Activated CD4-positive, alpha-beta T cell treated with anti-CD3 and anti-CD28 coated beads, Interleukin-2, amount 10 ng/mL, durations not matched to agents 24 days and 14 days (primary cell): ENCODE measurements at places on chromosomes 3 and 15. TPM values are rescaled to one million over a fixed set of nuclear protein-coding genes. Genes with fewer than 3 reads are reported as not detected.
A peak's percentile ranks its signal among the peaks of the same experiment; 100 is the strongest.

PSTPIP1 gene
- 182 and 186 TPM in 2 replicates for total RNA-seq

RTP1 gene
- not detected in 2 replicates for total RNA-seq

TRIM42 gene
- not detected in 2 replicates for total RNA-seq

LYZL4 gene
- not detected in 2 replicates for total RNA-seq

GASK1A gene
- not detected in 2 replicates for total RNA-seq

ASTE1 gene
- 8.7 and 9.5 TPM in 2 replicates for total RNA-seq

C3orf49 gene
- total RNA-seq: not detected in 2 replicates

SAMD7 gene
- not detected in 2 replicates for total RNA-seq

CADPS gene
- total RNA-seq: not detected in 2 replicates

DNA sequence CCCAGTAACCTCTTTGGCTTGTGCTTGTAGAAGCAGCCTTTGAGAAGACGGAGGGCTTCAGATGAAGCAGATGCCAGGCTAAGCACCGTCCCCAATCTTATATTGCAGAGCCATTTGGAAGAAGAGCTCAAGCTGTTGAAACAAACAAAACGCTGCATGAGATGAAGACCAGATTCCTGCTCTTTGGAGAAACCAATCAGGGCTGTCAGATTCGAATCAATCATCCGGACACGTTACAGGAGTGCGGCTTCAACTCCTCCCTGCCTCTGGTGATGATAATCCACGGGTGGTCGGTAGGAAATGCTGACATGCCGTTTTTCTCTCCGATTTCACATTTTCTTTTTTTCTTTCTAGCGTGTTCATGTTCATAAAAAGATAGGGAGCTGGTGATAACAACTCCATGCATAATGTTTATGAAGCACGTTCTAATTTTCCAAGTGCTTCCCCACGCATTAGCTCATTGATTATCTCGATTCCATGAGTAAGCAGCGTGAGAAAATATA, 106.5 kb downstream of the LIPC start:
- no peak overlapping the region for H3K4me3 ChIP-seq
- H3K27me3 ChIP-seq: peaks cover 8% of the 10 kb centered on the region
- no peak for DNase-seq
- peaks cover 20% of the 10 kb centered on the region for H3K4me1 ChIP-seq

GRCh38 chr3:27456554-27456953, 27.6 kb downstream of the SLC4A7 start:
- DNase-seq: no peak
- H3K4me1 ChIP-seq: peaks cover 22% of the 10 kb centered on the region
- no peak overlapping the region for H3K27ac ChIP-seq
- H3K4me3 ChIP-seq: no peak overlapping the region
- no peaks in the 10 kb centered on the region for H3K27me3 ChIP-seq

DNA sequence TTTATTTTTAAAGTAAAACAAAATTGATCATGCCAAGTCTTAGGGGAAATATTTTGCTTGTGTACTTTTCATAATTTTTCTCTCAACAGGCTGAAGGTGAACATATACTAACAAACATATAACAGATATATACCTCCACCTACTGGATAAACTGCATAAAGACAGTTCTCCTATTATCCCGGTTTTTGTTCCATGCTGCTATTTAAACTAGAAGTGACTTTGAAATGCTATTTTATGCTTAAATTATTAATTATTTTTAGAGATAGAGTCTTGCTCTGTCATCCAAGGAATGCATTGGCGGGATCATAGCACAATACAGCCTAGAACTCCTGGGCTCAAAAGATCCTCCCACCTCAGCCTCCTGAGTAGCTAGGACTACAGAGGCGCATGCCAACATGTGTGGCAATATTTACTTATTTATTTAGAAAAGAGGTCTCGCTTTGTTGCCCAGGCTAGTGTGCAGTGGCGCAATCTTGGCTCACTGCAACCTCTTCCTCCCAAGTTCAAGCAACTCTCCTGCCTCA, 49.8 kb downstream of the ST3GAL6 start:
- H3K36me3 ChIP-seq: no peaks in the 10 kb centered on the region
- no peaks in the 10 kb centered on the region for H3K27me3 ChIP-seq
- peaks cover 2% of the 10 kb centered on the region for H3K4me1 ChIP-seq
- no peak overlapping the region for H3K27ac ChIP-seq

DNA sequence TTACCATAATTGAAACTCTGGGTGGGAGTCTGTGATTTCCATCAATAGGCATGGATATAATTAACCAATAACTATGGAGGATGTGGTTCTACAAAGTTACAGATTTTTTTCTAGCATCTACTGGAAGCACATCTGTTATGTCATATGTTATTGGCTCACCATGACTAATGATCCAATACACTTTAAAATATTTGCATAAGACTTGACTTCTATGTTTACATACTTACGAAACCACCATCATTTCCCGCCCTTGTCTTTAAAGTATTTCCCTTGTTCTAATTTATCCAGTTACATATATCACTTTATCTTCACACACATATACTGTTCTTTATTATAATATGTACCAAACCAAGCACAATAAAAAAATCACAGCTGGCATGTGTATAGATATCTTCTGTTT, 380.3 kb upstream of the CBLB start:
- no peak for DNase-seq
- no peaks in the 10 kb centered on the region for H3K27me3 ChIP-seq
- peaks cover 16% of the 10 kb centered on the region for H3K4me1 ChIP-seq
- no peak overlapping the region for H3K4me3 ChIP-seq
- H3K36me3 ChIP-seq: peaks cover 27% of the 10 kb centered on the region
- no peak overlapping the region for H3K27ac ChIP-seq

DNA sequence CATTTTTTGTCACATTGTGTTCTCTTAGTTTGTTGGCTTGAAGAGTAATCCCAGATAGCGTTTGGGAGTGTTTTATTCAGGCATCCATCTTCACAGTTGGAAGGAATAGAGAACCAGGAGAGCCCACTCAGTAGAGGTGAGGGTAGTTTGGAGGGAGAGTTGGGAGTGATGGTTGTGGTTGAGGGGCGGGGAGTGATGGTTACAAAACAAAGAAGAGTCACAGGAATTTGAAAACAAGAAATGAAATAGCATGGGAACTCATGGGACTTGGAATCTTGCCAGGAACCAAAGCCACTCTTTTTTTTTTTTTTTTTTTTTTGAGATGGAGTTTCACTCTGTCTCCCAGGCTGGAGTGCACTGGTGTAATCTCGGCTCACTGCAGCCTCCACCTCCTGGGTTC, 36.3 kb downstream of the DUT start:
- no peak overlapping the region for H3K4me3 ChIP-seq
- no peaks in the 10 kb centered on the region for H3K36me3 ChIP-seq
- peaks cover 12% of the 10 kb centered on the region for H3K27me3 ChIP-seq

DNA sequence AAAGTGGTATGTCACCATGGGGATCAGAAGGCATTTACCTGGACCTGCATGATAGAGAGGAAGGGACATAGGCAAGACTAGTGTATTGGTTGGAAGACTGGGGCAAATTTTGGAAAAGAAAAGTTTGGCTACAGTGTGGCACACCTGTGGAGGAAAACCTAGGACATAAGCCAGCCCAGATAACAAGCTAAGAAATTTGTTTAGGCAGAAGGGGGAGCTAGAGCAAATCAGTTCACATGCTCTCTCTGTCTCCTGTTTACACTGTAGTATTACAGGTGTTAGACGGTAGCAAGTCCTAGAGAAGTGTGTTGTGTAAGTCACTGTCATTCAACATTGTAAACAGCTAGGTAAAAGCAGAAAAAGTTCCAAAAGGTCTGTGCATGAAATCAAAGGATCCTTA, 11.9 kb upstream of the ALDH1A2 start:
- DNase-seq: no peak
- no peak overlapping the region for H3K4me3 ChIP-seq
- H3K4me1 ChIP-seq: no peaks in the 10 kb centered on the region

DNA sequence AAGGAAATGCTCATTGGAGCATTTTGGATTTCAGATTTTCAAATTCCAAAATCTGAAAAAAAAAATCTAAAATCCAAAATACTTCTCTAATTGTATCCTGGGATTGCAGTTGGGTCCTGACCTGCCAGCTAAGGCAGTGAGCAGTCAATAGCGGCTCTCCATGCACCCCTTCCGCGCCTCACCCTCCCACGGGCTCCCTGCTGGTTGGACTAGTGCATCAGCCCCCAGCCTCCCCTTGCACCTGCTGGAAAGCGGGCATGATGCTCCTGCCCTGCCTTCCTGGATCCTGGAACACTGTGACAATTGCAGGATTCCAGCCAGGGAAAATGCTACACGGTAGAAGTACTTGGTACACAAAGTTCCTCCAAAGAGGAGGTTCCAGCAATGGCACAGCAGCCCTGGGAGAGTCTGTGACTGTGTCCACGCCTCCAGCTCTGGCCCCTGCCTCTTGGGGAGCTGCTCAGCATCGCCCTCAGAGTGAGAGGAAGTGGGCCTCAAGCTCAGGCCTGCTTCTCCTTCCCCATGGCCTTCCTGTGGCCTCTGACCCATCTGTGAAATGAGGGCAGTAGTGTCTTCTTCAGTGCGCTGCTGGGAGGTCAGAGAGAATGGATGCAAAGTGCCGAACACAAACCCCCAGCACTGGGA, 39.5 kb upstream of the CHRNB4 start:
- H3K27ac ChIP-seq: no peak overlapping the region
- no peak for DNase-seq
- H3K4me1 ChIP-seq: no peaks in the 10 kb centered on the region

GRCh38 chr3:16670191-16670590, 65.0 kb upstream of the DAZL start:
- H3K27ac ChIP-seq: no peak overlapping the region
- no peaks in the 10 kb centered on the region for H3K4me1 ChIP-seq
- H3K36me3 ChIP-seq: no peaks in the 10 kb centered on the region
- H3K4me3 ChIP-seq: no peak overlapping the region

DNA sequence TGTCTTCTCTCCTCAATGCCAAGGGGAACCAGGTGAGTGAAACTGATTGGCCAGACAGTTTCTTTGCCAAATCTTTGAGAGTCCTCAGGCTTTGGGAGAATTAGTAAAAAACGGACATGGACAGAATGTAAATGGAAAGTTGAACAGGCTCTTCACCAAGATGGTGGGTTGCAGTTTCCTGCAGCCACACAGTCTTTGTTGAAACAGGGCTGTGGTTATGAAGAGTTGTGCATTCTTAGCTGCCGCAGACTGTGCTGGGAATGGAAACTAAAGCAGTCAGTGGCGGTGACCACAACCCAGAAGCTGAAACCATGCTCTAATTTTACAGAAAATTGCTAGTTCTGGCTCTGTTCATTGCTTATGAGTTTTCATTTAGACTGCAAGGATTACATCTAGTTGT, 42.1 kb upstream of the TASOR start:
- H3K27ac ChIP-seq: peak overlapping the region; percentile 79
- H3K4me3 ChIP-seq: peak overlapping the region; percentile 79
- DNase-seq: peak; percentile 92
- peaks cover 52% of the 10 kb centered on the region for H3K4me1 ChIP-seq

- H3K4me1 ChIP-seq: no peaks in the 10 kb centered on the region
- DNase-seq: peak; percentile 36
- no peaks in the 10 kb centered on the region for H3K27me3 ChIP-seq
- H3K36me3 ChIP-seq: no peaks in the 10 kb centered on the region
- no peak overlapping the region for H3K27ac ChIP-seq
- no peak overlapping the region for H3K4me3 ChIP-seq
These were observed 94.9 kb downstream of the MEX3B start for GRCh38 chr15:81950841-81951414.

GRCh38 chr3:183560607-183561006, 5.1 kb upstream of the KLHL6 start:
- peak; percentile 80 for DNase-seq
- H3K4me3 ChIP-seq: no peak overlapping the region
- H3K36me3 ChIP-seq: no peaks in the 10 kb centered on the region
- H3K27me3 ChIP-seq: no peaks in the 10 kb centered on the region

DNA sequence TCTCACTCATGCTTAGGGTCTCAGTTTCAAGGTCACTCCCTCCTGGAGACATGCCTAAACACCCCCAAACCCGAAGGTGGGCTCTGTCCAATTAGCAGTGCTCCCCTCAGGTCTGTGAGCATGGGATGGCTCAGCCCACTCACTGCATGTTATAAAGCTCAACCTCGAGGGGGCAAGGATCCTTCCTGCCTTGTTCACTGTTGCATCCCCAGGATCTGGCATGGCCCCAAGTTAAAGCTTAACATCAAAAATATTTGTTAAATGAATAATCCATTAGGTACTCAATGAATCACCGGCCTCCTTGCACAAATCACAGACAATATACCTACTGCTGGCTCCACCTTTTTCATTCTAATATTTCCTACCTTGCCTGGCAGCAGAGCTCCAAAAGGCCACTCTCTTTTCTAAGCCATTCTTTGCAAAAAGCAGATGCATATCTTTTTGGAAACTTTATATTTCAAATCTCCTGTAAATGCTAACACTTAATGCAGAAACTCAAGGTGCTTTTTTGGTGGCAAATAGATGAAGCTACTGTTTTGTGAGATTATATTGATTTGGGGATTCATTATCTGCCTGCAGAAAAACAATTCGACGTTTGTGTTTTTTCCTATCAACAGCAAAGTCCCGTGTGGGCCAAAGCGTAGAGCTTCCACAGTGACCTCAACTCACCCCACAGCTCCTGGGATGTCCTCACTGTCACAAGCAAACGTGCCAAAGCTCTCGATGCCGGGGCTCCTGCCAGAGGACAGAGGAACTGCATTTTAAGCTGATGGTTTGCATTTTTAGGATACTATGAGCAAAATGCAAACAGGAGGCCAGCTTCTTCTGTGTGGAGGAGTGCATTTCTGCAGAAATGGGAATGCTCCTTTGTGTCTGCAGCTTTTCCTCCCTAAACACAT, 35.4 kb downstream of the PCOLCE2 start:
- no peaks in the 10 kb centered on the region for H3K36me3 ChIP-seq
- no peak overlapping the region for H3K27ac ChIP-seq
- no peak overlapping the region for H3K4me3 ChIP-seq
- H3K4me1 ChIP-seq: no peaks in the 10 kb centered on the region

GRCh38 chr3:10757021-10757820, 58.8 kb upstream of the SLC6A11 start:
- no peak for DNase-seq
- H3K27me3 ChIP-seq: peaks cover 13% of the 10 kb centered on the region
- peaks cover 3% of the 10 kb centered on the region for H3K4me1 ChIP-seq
- H3K36me3 ChIP-seq: no peaks in the 10 kb centered on the region

DNA sequence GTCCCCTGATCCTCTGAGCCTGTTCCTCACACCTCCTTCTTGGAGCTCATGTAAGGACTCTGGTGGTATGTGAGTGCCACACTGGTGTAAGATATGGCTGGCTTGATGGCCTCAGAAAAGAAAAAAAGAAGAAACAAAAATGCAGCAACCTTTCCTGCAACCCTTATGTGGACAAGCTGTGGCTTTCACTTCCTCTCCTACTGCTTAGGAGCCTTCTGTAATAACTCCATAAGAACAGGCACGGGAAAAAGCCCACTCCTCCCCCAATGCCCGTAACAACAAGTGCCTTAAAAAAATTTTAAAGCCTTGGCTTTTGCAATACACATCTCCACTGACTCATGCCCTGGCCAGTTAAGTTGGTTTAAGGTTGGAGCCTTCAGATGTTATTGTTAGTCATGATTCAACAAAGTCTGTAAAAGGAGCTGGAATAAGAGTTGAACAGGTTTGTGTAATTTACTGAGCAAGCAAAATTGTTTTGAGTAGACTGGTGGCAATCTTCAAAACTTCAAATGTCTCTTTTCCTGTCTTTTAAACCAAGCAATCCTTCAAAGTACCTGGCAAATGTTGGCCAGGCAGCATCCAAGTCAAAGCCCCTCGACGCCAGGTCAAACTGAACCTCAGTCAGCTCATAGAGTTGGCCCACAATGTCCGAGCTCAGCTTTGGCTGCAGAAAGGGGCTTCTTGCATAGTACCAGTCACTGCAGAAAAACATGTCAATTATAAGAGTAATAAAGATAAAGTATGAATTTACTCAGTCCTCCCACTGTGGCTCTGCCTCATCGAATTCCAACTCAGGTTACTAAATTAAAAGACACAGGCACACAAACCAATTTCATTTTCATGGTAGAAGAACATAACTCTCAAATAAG, 22.9 kb downstream of the FYCO1 start:
- H3K36me3 ChIP-seq: peaks cover 84% of the 10 kb centered on the region
- H3K27me3 ChIP-seq: no peaks in the 10 kb centered on the region
- peak overlapping the region; percentile 33 for H3K4me3 ChIP-seq
- H3K4me1 ChIP-seq: peaks cover 76% of the 10 kb centered on the region
